Gastrocnemius medialis (tissue), 4 donors: ENCODE measurements at places on chromosomes 3 and 15. TPM values are rescaled to one million over a fixed set of nuclear protein-coding genes. Genes with fewer than 3 reads are reported as not detected.
A peak's percentile ranks its signal among the peaks of the same experiment; 100 is the strongest.

Gene FBXO40
- 7.2 TPM for total RNA-seq

Gene P2RY13
- total RNA-seq: 0.16 TPM

Gene RYR3
- total RNA-seq: 7.6 TPM

DNA sequence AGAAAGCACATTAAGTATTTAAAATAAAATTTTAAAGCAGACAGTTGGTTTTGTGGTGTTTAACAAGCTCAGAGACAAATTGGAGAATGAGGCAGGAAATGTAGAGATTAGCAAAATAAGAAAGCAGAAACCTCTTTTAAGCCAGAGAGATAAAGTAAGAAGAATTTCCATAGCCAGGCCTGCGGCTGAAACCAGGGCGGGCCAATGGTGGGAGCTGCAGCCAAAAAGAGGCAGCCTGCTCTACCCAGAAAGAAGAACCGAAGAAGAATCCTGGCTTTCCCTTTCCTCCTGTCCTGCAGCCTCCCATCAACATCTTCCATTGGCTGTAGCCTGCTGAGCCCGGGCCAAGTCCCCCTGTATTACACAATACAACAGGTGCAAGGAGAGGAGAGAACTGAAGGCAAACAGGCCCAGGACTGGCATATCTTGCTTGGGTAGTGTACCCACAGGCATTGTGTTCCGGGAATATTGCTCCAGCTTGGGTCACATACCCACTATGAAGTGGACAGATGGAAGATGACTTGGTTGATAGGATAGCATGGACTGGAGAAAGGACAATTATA lies 11.5 kb upstream of the TFG start:
- peak; percentile 59 for DNase-seq

- no peak for DNase-seq
Observed at GRCh38 chr15:59190291-59190690, 16.4 kb upstream of the LDHAL6B start.

DNA sequence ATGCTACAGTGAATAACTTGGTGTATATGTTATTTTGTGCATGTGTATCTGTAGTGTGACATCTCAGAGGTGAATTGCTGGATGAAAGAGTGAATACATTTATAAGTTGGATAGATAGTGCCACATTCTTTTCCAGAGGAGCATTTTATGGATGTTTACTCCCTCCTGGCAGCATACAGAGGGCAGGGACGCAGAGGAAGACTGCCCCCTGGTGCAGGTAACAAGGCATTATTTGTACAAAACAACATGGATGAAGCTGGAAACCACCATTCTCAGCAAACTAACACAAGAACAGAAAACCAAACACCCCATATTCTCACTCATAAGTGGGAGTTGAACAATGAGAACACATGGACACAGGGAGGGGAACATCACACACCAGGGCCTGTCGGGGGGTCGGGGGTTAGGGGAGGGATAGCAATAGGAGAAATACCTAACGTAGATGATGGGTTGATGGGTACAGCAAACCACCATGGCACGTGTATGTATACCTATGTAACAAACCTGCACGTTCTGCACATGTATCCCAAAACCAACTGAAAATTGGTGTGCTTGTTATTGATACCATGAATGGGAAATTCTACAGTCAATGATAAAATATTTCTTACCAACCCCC lies 57.9 kb upstream of the CTXND1 start:
- DNase-seq: no peak

GRCh38 chr3:143295201-143296080 lies 175.9 kb downstream of the CHST2 start:
- no peak for DNase-seq

GRCh38 chr3:43627360-43627759 lies 5.5 kb upstream of the ANO10 start:
- no peak for DNase-seq

DNA sequence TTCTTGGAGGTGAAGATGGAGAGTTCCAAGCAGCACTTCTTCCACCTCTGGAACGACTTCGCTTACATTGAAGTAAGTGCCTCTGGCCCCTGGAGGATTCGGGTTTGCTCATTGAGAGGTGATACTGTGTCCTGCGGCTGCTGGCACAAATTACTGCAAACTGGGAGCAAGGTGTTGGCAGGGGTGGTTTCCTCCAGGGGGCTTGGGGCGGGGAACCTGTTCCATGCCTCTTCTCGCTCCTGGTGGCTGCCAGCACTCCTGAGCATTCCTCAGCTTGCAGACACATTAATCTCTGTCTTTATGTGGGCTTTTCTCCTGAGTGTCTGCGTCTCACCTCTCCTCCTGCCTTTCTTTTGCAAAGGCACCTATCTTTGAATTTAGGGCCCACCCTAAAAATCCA lies 47.4 kb downstream of the MESD start:
- no peak for DNase-seq

DNA sequence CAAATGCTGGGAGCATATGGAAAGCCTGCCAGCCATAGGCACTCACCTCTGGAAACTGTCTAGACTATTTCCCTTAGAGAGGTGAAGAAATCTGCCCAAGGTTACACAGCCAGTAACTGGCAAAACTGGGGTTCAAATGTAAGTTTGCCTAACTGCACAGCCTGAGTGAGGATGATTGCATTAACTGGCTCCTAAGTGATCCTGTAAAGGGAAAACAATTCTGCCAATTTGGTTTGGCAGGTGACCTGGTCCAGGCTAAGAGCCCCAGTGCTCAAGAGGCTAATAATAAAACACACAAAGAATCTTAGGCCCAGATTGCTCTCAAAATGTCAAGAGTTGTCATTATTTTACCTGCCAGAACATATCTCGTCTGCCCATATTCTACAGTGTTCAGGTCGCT lies 43.9 kb upstream of the SPRED1 start:
- no peak for DNase-seq

- no peak for DNase-seq
Observed at GRCh38 chr3:187473778-187474406, 105.7 kb downstream of the RTP4 start.

- DNase-seq: peak; percentile 58
Observed at GRCh38 chr3:81716870-81717509, 44.5 kb downstream of the GBE1 start.

- no peak for DNase-seq
Observed at GRCh38 chr15:26449291-26449690, 323.6 kb downstream of the GABRB3 start.

- no peak for DNase-seq
Observed at GRCh38 chr3:64462203-64462602, 225.6 kb downstream of the ADAMTS9 start.

DNA sequence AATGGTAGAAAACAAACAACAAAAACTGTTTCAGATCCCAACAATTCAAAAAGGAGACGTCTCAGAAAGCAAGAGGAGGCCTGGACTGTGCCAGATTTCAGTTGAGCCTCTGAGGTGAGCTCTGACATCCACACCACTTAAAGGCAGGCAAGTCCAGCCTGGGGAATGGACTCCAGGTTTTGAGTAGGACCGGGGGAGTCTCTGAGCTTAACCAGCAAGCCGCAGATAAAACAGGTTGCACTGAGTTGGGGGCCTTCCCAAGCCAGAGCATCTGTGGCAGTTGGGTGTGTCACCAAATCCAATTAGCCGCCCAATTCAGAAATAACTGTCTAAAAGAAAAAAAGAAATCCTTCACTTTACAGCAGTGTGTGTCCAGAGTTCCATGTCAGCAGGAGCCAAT lies 54.7 kb downstream of the OXNAD1 start:
- no peak for DNase-seq

GRCh38 chr15:83404121-83404520 lies 43.0 kb upstream of the SH3GL3 start:
- no peak for DNase-seq

DNA sequence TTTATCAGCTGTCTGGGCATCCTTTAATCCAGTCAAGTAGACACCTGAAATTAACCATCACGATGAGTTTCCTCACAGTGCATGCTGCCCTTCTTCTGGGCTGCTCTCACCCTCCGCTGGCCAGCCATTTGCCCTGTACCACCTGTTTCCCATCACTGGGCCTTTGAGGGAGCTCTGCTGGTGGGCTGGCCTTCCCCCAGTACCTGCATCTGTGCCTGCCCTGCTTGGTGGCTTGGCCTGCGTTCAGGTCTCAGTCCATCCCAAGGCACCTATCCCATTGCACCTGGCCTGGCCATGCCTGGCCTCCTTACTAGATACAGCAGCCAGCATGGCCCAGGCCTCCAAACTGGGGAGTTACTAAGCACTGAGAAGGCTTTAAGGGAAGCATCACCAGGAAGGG lies 413.2 kb downstream of the NTRK3 start:
- no peak for DNase-seq

DNA sequence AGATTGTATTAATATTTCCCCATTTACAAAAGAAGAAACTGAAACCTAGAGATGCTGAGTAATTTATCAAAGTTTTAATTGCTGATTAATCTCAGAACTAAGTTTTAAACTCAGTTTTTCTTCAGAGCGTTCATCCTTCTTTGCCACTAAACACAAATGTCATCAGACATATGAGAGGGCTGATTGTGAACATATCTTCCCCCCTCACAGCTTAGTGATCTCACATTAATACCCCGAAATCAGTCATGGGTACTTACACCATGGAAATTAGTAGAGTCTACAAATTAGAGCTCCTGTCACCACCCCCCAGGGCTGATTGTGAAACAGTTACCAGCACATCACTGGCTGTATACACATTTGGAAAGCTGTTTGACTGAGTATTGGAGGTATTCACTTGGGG lies 189.3 kb upstream of the SGO1 start:
- no peak for DNase-seq
